Stimulated activated CD4-positive, alpha-beta T cell treated with anti-CD3 and anti-CD28 coated beads, Interleukin-4, amount 100 ng/mL, for 4 hours (primary cell): ENCODE measurements at places on chromosomes 11 and 22.

DNA sequence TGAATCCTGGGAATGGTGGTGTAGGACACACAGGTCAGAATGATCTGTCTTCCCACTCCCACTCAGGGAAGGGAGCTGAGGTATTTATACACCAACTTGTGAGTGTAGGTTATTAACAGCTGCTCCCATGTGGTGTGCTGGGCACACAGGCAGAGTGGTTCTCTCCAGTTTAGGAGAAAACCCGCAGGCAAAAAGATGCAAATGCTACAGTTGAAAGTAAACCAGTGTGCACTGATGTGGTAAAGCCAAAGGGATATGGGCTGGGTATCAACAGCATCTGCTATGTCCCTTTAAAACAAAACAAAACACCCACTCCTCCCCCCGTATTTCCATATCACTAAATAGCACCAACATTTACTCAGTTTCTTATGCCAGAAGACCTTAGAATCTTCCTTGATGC lies 75.4 kb upstream of the SYT13 start:
- DNase-seq: no peak

DNA sequence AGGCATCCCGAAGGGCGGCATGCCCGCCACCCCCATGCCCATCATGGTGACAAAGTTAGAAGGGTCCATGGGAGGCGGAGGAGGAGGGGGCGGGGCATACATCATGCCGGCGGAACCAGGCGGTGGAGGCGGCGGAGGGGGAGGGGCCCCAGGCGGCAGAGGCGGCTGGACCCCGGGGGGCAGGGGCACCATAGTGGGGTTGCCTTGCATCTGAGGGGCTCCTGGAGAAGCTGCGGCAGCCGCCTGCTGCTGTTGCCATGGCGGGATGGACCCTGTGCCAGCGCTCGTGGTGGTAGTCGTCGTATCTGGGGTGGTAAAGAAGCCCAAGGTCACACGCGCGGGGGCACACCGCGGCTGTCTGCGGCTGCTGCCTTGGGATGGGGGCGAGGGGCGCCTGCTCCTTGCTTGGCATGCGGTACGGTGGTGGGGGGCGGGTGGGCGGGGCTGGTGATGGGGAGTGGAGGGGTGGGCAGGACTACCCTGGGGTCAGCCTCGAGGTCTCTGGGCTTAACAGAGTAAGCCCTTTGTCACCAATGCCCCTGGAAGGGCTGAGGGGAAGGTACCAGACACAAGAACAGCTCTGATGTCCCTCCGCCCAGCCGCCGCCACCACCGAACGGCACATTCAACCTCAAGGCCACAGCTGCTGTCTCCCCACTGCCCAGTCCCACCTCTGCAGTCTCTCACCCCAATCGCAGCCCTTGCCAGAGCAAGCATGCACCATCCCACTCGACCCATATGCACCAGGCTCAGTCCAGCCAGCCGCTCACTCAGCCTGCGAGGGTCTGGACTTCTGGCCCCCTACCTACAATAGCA lies 6.3 kb upstream of the PYGM start:
- no peak for DNase-seq

GRCh38 chr11:92249156-92249753 lies 24.6 kb downstream of the FAT3 start:
- DNase-seq: no peak

- no peak for DNase-seq
These were observed 72.1 kb downstream of the CECR2 start for GRCh38 chr22:17441326-17441725.

- DNase-seq: no peak
These were observed 8.6 kb downstream of the CFL1 start for GRCh38 chr11:65849366-65849765.

DNA sequence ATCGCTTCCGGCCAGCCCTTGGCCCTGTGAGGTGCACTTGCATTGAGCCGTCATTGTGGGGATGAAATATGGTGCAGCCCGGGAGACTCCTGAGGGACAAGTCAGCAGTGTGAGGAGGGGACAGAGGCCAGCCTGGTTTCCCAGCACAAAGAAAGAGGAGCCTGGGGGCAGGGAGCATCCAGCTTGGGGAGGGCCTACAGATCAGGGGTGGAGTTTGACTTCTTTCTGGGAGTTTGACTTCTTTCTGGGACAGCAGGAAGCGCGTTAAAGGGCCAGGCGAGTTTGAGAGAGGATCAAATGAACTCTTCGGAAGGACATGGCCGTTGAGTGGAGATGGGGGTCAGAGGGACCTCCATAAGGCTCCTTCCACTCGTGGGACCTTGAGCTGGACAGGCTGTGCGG lies 91.9 kb downstream of the LRRC32 start:
- no peak for DNase-seq

- DNase-seq: no peak
These were observed 26.4 kb upstream of the KIRREL3 start for GRCh38 chr11:127027000-127027399.

GRCh38 chr22:50276143-50276542 lies 6.0 kb upstream of the MAPK11 start:
- no peak for DNase-seq

DNA sequence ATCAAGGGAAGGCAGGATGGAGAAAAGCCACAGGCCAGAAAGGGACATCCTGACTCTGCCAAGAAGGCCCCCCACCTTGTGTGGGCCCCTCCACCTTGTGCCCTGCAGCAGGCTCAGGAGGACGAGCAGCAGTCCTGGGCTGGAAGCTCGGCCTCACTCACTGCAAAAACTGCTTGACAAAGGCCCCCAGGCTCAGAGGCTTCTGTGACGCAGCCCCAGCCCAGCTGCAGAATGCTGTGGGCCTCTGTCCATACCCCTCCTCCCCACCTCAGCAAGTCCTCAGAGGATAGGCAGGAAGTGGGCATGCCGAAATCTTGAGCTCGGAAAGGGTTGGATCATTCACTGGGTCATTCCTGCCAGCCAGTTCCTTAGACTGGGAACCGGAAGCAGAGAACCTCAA lies 61.9 kb downstream of the NRXN2 start:
- no peak for DNase-seq

GRCh38 chr11:80103142-80103859 lies 662.5 kb upstream of the TENM4 start:
- DNase-seq: no peak

DNA sequence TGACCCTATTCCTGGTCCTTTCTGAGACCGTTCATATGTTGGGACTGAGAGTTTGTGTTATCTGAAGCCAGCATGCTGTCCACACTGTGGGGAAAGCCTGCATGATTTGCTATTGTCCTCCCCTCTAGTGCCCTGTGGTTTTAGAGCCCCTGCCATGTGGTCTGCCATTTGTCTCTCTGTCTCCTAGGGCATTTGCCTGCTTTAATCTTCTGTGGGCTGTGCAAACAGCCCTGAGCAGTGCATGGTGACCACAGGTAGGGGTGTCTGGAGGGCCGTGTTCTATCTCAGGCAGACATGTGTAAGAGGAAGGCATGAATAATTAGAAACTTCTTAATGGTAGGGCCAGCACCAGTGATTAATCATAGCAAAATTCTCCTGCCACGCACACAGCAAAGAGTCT lies 23.0 kb downstream of the AMPD3 start:
- no peak for DNase-seq

GRCh38 chr11:73566422-73566821 lies 31.5 kb downstream of the FAM168A start:
- DNase-seq: no peak

DNA sequence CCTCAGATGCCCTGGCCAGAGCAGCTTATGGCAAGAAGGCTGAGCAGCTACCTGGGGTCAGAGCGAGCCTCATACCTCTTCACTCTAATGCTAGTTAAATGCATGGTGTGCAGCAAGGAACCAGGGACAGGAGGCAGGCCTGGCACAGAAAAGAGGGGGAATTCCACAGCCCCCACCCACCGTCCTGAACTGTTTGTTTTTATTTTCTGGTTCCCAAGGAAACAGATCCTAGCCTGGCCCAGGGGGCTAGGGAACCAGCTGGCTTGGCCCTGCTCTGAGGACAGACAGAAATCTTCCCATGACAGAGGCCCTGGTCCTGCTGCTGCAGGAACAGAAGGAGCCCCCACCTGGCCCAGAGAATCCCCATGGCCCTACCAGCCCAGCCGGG lies 40.4 kb downstream of the SLCO2B1 start:
- no peak for DNase-seq

DNA sequence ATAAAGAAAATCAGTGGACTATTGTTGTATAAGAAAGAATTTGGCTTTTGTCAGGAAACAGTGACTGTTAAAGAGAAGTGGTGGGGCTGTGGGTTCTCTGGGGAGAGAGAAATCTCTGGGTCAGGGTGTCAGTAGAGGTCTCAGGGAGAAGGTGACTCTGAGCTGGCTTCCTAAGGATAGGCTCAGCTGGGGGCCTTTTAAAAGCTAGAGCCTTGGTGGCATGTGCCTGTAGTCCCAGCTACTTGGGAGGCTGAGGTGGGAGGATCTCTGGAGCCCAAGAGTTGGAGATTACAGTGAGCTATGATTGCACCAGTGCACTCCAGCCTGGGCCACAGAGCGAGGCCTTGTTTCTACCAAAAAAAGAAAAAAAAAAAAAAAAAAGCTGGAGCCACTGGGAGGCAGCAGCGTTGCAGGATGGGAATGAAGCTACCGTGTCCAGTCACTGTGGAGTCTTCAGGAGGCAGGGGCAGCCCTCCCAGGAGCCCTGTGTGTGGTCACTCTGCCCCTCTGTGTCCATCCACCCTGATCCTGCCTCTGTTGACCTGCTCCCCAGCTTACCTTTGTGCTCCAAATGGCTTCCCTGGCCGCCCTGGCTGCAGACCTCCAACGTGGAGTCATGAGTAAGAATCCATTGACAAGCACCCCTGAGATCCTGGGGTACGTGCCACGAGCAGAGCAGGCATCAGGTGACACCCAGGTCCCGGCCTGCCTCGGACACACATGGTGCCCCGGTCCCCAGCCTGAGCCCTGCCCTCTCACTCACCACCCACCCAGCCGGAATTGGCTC lies 5.4 kb upstream of the MIF start:
- DNase-seq: no peak

- no peak for DNase-seq
These were observed 476 bp upstream of the BARX2 start for GRCh38 chr11:129374993-129375750.

- no peak for DNase-seq
These were observed 791.2 kb downstream of the BRD1 start for GRCh38 chr22:49036513-49036912.

DNA sequence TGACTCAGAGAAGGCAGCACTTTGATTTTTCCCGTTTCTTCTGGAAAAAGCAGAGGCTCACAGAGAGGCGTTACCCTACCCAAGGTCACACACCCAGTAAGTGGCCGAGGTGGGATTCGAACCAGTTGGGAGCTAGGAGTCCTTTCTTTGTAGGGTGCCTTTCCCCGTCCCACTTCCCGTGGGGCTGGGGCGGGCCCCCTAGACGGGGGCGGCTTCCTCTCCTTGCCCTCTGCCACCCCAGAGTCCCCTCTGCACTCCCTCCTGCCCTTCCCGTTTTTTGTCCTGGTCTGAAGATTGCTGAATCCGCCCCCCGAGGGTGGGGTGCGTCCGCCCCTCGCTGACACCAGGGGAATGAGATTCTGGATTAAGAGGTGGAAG lies 747 bp downstream of the TPCN2 start:
- no peak for DNase-seq

GRCh38 chr11:72735495-72736027 lies 16.6 kb downstream of the ARAP1 start:
- DNase-seq: no peak

DNA sequence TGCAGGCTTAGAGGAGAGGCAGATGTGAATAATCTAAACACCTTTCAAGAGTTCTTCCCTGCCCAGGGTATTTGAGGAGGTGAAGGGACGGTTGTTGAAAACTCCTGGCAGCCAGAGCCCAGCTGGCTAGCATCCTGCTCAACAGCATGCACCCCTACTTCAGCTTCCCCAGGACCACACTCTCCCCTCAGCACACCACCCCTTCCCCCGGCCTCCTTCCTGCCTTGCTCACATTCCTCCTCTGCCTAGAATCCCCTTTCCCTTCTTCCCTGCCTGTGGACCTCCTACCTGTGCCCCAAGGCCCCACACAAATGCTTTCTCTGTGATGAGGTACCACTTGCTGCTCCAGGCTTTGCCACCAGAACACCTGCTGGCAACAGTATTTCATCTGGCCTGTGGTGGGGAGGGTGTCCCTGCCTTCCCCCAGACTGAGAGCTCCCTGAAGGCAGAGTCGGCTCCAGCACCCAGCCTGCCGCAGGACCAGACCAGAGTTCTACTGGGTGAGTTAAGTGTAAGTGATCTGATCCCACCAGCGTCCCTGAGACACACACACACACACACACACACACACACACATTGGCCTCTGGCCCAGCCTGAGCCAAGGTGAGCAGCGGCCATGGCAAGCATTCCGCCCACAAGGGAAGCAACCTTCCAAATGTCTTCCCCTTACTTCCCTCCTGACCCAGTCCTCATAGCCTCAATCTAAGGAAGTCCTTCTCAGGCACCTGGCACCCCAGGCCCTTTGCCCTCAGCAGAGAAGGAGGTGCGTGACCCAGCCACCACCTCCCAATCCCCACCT lies 79.5 kb downstream of the PDE2A start:
- DNase-seq: no peak

DNA sequence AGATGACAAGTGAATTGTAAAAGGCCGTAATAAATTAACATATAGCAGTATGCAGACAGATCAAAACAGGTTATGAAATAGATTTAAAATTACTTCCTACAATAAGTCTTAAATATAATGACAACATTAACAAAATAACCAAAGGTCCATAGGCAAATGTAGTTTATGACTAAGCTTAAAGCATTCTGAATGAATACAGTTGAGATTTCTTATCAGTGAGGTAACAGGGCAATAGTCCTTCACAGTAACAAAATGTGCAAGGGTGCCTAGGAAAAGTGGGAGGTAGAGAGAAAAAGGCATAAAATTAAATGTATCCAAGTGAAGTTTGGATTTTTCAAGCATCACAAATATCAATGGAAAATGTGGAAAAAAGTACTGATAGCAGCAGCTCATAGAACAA lies 20.9 kb upstream of the P4HA3 start:
- DNase-seq: no peak

DNA sequence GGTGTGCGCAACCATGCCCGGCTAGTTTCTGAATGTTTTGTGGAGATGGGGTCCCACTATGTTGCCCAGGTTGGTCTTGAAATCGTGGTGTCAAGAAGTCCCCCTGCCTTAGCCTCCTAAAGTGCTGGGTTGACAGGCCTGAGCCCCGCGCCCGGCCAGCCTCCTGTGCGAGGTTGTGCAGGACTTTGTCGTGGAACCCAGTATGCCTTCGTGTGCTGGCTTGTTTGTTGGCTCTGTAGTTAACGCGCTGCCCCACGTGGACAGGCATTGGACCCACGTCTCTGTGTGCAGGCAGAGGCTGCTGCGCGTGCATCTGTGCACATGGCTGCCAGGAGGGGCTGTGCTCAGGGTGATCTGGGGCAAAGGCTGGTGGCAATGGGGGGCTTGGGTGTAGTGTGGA lies 33.9 kb upstream of the ZNF195 start:
- DNase-seq: no peak
